ENCODE measurements at places on chromosomes 5 and 9. TPM values are rescaled to one million over a fixed set of nuclear protein-coding genes. Genes with fewer than 3 reads are reported as not detected.

DNA sequence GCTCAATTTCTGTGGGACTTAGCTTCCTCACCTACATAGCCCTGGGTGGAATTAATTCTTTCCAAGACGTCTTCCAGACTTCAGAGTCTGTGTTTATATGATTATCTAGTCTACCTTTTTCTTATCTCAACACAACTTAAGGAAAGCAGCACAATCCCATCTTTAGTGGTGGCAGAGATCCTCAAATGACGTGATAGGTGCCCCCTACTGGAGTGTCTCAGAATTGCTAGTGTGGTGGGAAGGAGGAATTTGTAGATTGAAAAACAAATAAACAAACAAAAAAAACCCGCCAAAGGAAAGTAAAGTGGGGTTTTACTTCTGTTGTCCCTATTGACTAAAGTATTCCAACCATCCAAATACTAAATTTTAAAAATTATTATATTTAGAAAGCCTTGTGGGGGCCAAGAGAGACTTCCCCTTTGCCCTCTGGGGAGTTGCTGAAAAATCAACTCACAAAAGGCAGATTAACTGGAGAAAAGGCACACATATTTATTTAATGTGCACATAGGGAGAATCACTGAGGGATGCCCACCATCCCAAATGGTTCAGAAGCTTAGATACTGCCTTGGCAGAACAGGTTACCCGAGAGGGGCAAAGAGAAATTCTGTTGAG lies 283.3 kb downstream of the TMEM167A start:
- DNase-seq = no peak

DNA sequence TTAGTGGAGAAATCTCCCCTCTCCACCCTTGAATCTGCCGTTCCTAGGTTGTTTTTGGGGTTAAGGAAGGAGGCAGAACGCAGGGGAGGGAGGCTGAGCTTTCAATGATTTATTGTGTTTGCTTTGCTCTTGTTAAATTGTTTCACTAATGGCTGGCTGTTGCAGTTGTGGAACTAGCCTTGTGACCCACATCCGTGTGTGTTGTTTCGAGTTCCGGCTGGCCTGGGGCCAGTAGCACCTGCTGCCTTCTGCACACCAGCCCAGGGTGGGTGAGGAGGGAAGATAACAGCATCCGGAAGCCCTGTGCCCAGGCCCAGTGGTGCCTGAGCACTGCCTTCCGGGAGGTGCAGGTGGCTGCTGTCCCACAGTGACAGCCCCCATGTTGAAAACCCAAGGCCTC lies 3.6 kb downstream of the ERGIC1 start:
- DNase-seq = peak; percentile 69

DNA sequence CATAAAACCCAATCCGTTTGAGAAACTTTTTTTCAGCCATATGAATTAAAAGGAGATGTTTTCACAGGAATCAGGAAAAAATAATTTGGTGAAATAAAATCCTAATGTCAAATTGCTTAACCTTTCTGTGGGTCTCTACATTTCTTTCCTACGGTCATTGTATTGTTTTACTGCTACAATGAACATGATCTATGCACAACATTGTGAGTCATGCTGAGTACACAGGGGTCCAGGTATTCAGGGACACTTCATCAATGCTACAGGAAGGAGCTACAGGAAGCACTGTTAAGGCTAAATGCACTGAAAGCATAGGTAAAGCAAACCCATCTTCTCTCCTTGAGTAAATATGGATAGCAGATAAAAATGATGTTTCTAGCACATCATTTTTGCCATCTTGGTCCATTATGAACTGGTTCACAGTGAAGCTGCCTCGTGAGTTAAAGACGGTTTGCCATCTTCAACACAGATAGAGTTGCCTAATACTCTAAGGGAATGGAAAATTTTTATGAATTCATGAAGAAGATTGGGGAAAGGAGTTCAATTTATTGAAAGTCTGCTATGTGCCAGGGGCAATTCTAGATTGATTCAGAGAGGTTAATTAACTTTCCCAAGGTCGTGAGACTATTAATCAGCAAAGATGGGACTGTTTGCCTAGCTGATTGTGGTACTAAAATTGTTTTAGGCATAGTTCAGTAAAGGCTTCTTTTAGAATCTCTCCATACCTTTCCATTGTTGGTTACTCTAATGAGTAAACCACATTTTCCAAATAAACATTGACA lies 85.5 kb downstream of the DIRAS2 start:
- no peak for DNase-seq

DNA sequence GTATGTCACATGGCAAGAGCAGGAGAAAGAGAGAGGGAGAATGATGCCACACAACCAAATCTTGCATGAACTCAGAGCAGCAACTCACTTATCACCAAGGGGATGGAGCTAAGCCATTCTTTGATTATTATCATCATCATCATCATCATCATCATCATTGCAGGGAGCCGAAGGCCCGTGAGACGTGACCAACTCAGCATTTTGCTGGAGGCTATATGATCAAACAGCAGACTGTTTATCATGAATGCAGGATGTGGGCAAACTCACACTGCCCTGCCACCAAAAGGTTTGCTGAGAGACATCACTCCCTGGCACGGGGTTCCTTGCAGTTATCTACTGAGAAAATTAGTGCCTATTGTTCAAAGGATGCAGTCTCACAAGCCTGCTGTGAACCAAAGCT lies 8.6 kb upstream of the ZNF169 start:
- DNase-seq = no peak

Gene ELOVL7
- 6.2 TPM for total RNA-seq

Data from upper lobe of left lung (tissue), 6 donors.